ENCODE measurements at places on chromosomes 4 and X.
A peak's percentile ranks its signal among the peaks of the same experiment; 100 is the strongest.

GRCh38 chr4:106201373-106201772 is 114.6 kb downstream of the TBCK start:
- no peak for DNase-seq

DNA sequence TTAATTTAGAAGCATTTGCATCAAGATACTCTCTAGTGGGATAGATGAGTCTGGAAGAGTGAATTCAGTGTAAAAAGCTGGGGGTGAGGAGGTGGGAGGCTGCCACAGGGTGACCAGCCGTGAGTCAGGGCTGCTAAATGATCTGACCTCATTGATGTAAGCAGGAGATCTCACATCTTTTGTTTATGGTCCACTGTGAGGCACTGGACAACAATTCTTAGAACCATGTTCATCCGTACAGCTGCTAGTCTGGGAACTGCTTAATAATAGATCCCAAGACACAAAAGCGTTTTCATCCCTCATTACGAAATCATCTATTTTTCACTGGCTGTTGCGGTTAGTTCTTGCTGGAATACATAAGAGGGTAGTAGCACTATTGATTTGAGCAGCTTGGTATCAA is 14.1 kb downstream of the KLF3 start:
- no peak for DNase-seq

GRCh38 chr4:47432749-47433148 is 30.8 kb downstream of the COMMD8 start:
- no peak for DNase-seq

GRCh38 chr4:6153874-6154273 is 46.5 kb downstream of the JAKMIP1 start:
- no peak for DNase-seq

- no peak for DNase-seq
Measured at GRCh38 chrX:68932611-68933010, 103.8 kb downstream of the EFNB1 start.

GRCh38 chr4:48100256-48100655 is 33.8 kb downstream of the TXK start:
- DNase-seq: no peak

DNA sequence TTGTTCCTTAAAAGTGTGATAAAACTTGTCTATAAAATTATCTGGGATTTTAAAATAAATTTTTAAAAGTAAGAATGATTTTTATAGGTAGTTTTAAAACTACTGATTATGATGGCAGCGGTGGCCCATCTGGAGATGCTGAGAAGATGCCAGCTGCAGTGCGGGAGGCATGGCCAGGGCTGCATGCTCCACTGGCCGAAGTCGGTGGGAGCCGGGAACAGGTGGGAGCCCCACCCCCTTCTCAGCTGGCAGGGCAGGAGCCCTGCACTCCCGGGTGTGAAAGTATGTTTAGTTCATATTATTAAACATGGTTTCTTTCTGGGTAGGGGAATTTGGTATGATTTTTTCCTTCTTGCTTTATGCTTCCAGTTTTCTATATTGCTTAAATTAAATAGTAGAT is 63.8 kb downstream of the CORIN start:
- no peak for DNase-seq

DNA sequence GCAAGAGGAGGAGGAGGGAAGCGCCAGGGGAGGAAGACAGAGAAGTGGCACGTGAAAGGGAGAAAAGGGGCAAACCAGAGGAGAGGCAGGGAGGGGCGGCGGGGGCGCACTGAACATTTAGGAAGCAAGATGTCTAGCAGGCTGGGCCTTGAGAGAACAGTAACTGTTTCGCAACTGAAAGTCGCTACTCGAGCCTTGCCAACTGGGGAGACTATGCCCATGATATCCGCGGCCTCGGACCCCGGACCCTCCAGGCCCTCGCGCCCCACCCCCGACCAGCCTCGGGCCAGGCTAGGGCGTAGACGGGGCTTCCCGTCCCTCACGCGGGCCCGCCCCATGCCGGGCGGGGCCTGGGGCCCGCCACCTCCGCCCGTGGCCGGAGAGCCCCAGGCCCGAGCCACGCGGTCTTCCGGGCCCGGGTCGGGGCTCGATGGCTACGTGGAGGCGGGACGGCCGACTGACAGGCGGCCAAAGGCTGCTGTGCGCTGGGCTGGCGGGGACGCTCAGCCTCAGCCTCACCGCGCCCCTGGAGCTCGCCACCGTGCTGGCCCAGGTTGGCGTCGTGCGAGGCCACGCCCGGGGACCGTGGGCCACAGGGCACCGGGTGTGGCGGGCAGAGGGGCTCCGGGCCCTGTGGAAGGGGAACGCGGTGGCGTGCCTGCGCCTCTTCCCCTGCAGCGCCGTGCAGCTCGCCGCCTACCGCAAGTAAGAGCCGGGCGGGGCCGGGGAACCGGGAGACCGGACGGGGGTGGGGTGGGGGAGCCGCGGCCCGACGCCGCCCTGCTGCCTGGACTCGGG is at the start of gene SLC25A43:
Gene SLC25A43, plus strand, starts transcription at position 363 of the 798 bp plus-strand sequence. Its CDS starts 68 bp downstream, at position 431.
- peak; percentile 87 for DNase-seq

DNA sequence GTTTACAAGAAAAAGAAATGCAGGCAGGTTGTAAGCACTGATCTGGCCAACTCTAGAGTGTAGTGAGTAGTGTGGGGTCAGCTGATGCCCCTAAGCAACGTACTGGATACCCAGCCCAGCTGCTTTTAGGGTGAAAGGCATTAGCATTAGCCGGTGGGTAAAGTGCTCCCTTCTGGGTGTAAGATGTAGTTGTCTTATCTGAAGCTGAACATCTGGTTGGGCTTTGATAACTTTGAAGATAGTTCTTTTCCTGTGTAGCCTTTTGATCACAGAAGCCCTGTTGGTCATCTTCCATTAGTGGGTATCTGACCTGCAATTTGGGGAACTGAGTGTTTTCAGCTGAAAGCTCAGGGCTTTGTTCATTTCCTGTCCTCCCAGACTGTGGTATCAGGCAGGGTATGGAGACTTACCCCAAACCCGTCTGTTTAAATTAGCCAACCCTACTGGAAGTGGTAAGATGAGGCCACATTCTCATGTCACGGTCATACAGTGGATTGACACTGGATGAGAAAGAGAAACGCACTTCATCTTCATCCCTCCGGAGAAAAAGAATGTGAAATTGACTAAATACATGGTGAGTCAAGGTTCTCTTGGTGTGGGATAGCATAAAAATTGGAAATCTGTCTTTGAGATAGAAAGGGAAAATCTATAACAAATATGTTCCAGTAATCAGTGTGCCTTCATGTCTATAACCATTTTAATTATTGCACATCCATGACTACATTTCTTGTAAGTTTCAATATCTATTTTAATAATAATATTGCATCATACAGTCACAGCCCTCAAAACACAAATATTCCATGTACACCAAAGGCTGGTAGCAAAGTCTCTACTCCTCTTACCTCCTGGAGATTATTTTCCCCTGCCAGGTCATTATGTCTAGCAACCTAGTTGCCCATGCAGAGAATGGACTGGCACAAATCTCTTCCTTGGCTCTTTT is 8.7 kb downstream of the RHOH start:
- DNase-seq: no peak

DNA sequence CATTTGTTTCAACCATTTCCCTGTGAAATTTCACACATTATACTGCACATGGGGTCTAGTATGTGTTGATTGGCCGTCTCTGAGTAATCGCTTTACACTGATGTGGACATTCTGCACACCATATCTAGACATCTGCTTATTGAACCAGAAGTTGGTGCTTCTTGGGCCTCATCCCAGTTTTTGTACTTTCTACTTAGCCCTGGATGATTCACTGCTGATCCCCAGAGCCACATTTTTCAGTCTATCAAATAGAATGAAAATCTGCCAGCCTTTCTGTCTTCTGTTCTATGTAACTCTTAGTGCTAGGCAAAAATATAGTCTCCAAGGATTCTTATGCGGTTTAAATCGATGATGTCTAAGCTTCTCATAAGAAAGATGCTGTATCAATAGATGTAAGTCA is 40.5 kb upstream of the RELL1 start:
- DNase-seq: no peak

- DNase-seq: no peak
Measured at GRCh38 chr4:15965325-15965724, 2.4 kb upstream of the FGFBP2 start.

- no peak for DNase-seq
Measured at GRCh38 chr4:82666970-82667665, 105.3 kb upstream of the TMEM150C start.

- DNase-seq: no peak
Measured at GRCh38 chr4:175702703-175703102, 109.4 kb downstream of the GPM6A start.

DNA sequence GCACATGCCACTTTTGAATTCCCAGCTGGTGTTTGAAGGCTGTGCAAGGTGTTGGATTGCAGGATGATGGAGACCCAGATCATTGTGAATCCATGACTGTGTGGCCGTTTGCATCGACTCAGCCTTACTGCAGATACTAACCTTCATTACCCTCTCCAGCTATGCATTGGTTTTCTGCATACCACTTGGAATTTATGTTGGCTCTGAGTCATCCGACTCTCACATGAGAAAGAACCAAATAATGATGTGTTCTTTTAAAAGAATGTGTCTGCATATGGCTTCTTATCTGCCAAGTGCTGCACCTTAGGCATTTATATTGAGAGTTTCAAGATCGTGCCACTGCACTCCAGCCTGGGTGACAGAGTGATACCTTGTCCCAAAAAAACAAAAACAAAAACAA is 106.7 kb upstream of the PRKX start:
- DNase-seq: no peak

- DNase-seq: no peak
Measured at GRCh38 chr4:130468340-130468739, 1372.4 kb downstream of the C4orf33 start.

DNA sequence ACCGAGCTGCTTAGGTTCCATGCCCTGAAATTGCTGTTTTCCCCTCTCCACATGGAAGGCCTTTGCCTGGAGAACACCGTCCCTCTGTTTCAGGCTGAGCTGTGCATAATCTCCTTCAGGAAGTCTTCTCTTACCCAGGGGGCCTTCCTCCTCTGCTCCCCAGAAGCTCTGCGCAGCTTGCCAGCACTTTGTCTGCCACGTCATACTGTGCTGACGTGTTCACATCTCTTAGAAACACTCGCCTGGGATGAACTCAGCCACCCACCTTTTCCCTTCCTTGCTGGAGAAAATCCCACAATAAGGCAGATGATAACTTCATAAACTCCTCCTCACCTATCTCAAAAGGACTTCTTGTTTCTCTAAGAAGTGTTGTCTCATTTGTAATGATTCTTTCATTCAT is 110.7 kb downstream of the ARHGAP10 start:
- DNase-seq: no peak

GRCh38 chrX:38970074-38970473 is 168.8 kb downstream of the MID1IP1 start:
- no peak for DNase-seq

- DNase-seq: no peak
Measured at GRCh38 chr4:168713253-168713652, 216.4 kb downstream of the PALLD start.

Measured in spleen (tissue), 13 donors.